ENCODE measurements at places on chromosomes 7 and 10.

DNA sequence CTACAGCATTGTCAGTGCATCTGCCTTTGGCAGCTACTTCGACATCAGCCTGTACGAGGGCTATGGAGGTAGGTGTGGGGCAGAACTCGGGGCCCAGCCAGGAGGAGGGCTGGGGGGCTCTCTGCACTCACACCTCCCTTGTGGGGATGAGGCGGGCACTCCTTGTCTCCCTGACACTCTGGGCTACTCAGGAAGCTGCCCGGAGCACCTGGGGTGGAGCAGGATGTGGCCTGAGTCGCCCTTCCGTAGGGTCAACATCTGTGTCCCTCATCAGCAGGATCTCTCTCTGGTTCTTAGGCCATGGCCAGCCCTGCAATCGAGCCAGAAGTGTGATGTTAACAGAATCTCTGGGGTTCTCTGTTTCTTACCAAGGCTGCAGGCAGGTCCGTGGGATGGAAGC, 40.2 kb downstream of the C10orf105 start:
- no peak for DNase-seq

DNA sequence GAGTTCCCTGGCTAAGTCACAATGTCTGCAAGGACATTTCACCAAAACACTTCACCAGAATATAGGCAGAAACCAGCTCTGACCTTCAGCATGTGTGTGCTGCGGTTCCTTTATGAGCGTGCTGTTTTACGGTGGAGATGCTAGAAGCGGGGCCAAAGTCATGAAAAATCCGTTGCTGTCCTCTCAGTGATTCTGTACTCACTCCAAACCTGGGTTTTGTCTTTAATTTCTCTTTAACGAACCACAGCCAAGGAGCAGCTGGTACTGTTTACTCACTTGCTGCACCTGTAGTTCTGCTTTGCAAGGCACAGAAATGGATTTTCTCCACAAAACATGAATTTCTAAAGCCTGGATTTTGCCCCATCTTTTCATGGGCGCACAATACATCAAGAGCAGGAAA, 639.9 kb downstream of the PHTF2 start:
- no peak for DNase-seq

DNA sequence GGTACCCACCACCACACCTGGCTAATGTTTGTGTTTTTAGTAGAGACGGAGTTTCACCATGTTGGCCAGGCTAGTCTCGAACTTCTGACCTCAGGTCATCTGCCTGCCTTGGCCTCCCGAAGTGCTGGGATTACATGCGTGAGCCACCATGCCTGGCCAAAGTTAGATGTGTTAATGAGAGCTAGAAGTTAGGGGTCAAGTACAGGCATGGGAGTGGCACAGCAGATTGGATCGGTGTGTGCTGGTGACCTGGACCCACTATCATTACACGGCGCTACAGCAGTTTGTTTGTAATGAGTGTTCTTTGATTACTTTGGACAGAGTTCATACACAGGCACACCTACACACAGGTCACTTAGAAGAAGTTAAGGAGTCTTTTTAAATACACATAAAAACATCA, 36.7 kb downstream of the DNAJB6 start:
- no peak for DNase-seq

DNA sequence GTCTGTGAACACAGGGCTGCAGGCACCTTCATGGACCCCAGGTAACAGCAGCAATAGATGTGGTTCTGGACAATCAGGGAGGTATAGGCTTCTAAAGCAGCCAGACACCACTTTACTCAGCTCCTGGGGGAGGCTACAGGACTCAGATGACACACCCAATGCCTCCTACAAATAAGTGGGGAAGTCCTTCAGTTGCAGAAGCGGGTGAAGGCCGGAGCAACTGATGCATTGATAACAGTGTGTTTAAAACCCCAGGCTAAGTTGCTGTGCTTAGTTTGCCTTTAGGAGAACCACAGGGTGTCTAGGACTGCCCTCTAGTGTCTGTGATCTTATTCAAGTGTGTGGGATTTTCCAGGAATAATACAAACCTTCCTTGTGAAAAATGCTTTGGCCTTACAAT, 5.9 kb upstream of the ITGA8 start:
- DNase-seq = no peak

DNA sequence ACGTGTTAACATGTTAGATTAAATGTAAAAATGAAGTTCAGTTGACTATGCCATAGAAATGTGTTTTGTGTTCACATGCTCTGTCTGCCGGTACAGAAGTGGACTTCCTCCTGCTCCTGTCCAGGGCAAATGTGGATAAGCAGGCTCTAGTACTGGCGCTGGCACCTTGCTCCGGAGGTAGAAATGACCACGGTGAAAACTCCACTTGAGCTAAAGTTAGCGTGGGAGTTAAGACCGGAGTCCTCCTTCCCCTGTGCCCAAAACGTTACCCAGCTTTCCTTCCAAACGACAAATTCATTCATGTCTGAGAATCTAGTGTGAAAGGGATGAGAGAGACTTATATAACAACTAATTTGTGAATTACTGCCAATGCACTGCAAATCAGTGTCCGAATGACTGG, 35.0 kb upstream of the ATP6V0A4 start:
- DNase-seq = no peak

DNA sequence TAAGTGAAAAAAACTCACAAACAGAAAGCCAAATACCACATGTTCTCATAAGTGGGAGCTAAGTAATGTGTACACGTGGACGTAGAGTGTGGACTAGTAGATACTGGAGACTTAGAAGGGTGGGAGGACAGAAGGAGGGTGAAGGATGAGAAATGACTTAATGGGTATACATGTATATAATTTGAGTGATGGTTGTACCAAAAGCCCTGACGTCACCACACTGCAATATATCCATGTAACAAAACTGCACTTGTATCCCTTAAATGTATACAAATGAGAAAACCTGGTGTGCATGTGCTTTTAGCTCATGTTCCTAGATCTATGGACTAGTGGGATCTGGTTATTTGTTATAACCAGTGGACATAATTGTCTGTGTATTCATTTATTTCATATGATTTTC, 48.5 kb upstream of the FGL2 start:
- no peak for DNase-seq

DNA sequence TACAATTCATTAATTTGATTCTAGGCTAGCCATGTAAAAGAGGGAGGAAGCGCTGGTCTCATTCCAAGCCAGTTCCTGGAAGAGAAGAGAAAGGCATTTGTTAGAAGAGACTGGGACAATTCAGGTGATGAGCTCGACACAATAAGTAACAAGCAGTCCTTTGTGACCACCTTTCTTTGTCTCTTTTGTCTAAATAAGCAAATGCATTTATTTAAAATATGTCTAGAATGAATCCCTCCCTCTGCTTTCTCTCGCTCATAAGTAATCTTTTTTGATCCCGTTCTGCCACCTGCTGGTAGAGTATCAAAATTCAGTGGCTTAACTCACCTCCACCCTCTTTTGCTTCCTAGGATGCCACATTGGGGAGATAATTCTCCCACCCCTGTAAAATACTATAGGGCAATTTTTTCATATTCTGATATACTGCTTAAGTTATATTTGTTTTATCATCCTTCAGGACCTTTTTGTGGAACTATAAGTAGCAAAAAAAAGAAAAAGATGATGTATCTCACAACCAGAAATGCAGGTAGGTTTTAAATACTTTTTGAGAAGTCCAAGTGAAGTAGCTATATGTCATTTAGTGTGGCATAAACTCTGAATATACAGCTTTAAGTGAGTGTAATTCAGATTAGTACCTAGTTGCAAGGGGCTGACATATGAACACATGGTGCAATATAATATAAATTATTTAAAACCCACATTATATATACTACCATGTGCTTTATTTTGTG, 91.5 kb downstream of the GSDME start:
- no peak for DNase-seq

DNA sequence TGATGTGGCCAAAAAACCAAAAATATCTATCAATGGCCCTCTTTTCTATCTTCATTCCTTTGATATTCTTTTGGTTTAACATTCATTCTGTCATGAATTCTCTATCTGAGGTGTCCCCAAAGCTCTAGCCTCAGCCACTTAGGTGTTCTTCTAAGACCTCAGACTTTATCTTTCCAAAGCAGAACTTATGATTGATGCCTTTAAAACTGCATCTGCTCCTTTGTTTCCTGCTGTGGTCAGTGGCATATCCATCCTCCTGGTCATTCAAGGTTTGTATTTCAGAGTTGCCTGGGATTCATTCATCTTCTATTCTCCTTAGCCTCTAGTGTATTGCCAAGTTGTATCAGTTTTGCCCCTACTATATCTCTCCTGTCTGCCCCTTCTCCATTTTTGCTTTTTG, 30.6 kb downstream of the FHIP2A start:
- DNase-seq = no peak

GRCh38 chr7:148905093-148905666, 21.1 kb upstream of the EZH2 start:
- no peak for DNase-seq

- no peak for DNase-seq
Observed at GRCh38 chr7:24503506-24503905, 69.7 kb upstream of the PALS2 start.

GRCh38 chr7:70646536-70647248, 485.3 kb upstream of the GALNT17 start:
- no peak for DNase-seq

DNA sequence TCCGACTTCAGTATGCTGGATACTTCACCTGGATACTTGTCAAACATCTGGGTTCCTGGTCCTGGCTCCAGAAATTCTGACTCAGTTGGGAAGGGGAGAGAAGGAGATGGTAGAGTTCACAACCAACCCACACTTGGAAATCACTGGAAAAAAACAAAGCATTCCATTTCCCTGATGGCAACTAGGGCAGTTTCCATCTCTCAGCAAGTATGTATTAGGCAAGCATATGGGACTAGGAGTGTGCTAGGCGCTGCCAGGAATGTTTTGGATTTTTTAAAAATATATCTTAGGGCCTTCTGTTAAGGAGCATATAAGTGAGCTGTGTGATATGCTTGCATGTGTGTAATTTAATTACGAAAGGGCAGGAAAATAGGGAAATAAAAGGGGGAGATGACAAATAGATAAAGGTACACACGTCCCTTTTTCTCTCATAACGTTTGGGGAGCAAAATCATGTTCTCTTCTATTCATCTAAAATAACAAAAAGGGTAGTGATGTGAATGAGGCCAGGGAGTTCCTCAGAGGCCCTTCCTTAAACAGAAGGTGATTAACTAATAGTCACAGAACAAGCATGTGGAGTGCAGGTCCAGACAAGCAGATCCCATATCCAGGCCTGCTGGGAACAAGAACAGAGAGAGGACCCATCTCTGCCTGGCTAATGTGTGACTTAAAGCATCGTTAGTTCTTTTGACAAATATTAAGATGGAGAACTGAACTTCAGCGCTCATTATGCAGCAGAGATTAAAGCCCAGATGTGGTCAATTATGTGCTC, 64.5 kb upstream of the NFE2L3 start:
- no peak for DNase-seq
